ENCODE measurements at places on chromosomes 7 and 10.

DNA sequence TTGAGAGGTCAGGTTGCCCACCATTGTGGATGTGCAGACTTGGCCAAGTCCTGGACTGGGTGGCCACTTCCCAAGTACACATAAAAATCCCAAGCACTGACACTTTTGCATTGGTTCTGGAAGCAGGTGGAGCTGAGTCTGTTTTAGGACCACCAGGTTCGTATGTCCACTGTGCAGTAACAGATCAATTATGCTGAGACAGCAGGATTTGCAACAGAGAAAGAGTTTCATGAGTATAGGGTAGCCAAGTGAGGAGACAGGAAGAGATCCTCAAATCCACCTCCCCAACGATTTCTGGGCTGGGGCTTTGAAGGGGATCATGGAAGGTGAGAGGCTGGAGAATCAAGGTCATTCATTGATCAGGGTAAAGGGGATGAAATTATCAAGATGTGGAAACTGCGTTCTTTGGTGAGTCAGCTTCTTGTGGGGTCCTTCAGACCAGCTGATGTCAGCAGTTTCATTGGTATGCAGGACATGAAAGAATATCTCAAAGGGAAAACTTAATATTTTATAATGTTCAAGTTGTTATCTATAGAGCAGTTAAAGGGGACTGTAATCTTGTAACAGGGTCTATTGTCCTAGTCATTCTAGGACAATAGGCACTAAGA, 277.7 kb downstream of the GALNT17 start:
- no peak for DNase-seq

DNA sequence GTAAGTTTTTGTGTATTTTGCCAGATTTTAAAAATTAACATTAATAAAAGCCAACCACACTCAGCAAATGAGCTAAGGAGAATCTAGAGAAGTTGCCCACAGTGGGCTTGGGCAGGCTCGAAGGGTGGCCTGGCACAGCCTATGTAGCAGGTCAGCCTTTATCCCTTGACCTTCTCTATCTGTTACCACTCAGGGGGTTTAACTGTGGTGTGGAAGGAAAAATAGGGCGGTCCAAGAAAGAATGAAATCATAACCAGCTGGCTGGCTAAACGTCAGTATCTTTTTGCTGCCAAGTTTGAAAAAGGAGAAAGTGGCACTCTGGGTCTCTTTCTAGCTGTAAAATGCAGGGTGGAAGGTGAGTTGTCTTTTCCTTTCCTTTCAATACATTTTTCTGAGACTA, 130.3 kb upstream of the ASAH2 start:
- DNase-seq = no peak

DNA sequence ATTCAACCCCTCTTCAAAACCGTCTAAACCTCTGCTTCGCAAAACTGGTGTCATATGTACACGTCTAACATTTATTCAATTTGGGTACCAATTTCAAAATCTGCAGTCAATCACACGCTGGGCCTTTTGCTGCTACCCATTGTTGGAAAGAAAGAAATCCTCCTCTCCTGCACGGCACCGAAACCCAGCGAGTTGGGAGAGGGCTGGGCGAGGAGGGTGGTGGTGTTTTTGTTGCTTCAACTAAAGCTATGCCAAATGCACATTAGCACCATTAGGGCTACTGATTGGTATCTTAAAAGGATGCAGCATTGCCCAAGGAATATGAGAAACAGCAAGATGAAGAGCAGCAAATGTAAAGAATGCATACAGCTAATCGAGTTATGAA, 7.8 kb downstream of the EBF3 start:
- DNase-seq = no peak

DNA sequence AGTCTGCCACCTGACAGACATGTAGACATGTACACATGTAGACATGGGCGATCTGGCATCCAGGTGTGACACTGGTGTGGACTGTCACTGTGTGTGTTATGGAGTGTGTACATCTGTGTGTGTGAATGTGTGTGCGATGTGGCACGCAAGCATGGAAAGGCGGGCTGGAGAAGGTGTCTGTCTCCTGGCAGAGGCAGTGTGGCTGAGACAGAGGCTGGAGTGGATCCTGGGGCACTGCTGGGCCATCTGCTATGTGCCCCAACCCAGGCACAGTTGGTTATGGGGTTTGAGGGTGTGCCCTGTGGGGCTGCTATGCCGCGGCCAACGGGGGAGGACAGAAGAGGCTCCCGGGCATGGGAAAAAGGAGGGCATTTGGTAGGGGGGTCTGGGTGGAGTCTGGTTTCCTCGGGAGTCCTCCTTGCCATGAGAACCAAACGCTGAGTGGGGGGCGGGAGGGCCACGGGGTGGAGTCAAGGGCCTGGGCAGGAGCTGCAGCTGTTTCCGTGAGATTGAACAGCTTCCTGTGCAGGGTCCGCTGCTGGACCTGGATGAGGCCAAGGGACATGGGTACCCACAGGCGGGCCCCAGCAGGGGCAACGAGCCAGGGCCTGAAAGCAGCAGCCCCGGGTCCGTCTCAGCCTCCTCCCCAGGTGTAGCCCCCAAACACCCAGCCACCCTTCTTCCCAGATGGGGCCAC, 1.3 kb downstream of the ELN start:
- DNase-seq = no peak

DNA sequence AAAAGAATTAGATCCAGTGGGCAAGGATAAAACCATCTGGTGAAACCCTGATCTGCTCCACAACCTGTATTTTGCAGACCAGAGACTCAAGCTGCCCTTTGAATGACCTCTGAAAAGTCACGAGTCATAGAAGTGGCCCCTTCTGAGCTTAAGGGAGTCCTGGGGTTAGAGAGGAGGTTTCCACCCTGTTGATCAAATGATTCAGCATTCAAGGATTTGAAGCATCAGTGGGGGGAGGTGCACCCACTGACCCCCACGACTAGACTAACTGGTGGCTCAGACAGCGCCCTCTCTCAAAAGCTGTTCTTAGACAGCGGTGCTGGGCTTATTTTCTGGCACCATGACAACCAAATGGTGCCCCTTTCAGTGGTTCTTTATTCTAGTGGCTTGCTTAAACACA, 44.3 kb downstream of the PLCE1 start:
- no peak for DNase-seq

- no peak for DNase-seq
Observed at GRCh38 chr7:70756789-70757188, 375.2 kb upstream of the GALNT17 start.

- DNase-seq = no peak
Observed at GRCh38 chr10:113369365-113369694, 183.5 kb upstream of the HABP2 start.

GRCh38 chr7:32212321-32212720, 142.1 kb upstream of the PDE1C start:
- DNase-seq = no peak

DNA sequence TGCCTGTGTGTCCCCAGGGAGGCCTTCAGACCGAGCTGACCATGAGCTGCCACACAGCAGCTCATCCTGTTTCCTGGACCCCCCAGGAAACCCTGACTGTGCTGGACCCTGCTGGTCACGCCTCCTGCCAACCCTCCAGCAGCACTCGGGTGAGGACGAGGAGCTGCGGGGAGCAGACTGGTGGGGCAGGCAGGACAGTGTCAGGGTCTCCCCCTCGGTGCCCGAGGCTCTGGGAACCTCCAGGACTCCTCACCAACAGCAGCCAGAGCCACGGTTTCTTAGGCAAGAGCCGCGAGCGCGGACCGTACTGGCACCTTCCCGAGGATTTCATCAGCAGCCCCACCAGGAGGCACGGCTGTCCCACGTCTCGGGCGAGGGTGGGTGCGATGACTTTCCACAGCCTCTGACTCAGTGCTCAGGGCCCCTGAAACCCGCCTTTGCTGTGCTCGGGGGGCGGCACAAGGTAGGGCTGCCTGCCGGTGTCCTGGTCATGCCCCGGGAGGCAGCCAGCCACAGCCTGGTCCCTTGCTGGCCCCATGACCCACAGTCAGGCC, 186.9 kb downstream of the ELFN1 start:
- no peak for DNase-seq

GRCh38 chr10:50992972-50993766, 81.1 kb upstream of the PRKG1 start:
- DNase-seq = no peak

- no peak for DNase-seq
Observed at GRCh38 chr7:70316745-70317144, 718.5 kb downstream of the AUTS2 start.

DNA sequence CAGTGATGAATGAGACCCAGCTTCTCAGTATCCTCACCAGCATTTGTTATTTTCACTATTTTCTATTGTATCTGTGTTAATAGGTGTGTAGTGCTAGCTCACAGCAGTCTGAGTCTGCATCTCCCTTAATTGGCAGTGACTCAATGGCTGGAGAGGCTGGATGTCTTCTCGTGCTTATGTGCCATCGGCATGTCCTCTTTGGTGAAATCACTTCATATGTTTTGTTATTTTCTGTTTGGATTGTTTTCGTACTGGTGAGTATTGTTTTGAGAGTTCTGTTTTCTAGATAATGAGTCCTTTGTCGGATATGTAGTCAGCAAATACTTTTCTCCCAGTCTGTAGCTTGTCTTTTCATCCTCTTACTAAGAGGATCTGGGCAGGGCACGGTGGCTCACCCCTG, 66.1 kb downstream of the AMZ1 start:
- no peak for DNase-seq

DNA sequence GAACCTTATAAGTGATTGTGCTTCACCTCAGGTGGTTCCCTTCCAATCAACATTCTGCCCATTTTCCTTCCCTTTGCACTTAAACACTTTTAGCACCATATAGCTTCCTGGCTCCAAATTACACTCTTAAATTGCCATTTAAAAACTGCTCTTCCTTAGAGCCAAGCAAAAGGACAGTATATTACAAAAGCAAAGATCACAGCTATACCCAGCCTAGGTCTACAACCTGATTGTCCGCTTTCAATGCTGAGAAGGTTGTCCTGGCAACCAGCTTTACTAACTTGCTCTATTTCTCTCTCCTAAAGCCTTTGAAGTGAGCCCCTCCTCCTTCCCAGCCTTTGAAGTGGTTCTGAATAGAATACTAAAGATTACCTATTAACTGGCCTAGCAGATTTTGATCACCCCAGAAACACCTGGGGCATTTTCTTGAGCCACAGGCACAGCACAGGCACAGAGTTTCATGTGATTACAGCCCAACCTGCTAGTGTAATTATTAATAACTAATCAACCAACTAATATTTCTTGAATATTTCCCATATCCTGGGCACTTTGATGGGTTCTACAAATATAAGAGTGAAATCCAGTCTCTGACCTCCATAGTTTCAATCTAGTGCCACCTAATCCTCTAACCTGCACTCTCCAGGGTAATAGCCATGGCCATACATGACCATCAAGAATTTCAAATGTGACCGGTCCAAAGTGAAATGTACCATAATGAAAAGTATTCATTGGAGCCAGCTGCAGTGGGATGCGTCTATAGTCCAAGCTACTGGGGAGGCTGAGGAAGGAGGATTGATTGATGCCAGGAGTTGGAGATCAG, 63.6 kb upstream of the TRIM24 start:
- DNase-seq = no peak

Data from Panc1 (cell line).